Ovary (tissue), 10 donors: ENCODE measurements at places on chromosomes 2 and 18. TPM values are rescaled to one million over a fixed set of nuclear protein-coding genes. Genes with fewer than 3 reads are reported as not detected.
A peak's percentile ranks its signal among the peaks of the same experiment; 100 is the strongest.

- DNase-seq: no peak
Measured at GRCh38 chr2:197416268-197416667, 18.6 kb downstream of the SF3B1 start.

DNA sequence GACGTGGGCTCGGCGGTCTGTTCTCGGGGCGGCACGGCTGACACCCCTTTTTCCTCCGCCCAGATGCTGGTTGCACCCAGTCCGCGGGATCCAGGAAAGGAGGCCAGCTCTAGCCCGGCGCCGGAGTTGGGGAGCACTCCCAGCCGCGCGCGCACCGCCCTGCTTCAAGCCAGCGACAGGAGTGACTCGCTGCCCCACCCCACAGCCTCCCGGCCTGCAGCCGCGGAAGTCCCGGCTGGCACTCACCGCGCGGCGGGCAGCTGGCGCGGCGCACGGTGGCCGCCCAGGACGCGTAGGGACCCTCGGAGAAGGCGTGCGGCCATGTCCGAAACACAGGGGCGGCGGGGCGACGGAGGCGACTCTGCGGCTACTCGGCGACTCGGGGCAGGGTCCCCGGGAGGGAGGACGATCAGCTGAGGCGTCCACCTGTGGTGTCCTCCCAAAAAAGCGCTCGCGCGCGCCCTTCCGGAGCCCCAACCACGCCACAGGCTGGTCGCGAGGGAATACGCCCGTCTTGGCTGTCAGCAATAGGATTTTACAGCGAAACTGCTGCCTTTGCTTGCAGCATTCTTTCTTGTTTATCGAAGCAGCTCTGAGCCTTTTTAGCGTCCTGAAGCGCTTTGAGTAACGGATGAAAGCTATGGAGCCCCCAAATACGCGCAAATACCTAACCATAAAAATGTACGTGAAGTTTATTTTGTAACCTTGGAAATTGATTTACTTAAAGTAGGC, at the start of gene ACADL:
Gene ACADL (minus strand): TSS at position 507 of the 732 bp plus-strand sequence. CDS start 184 bp downstream, at position 323.
- DNase-seq: peak; percentile 67

- DNase-seq: no peak
Measured at GRCh38 chr2:170488807-170489206, 226.3 kb upstream of the SP5 start.

DNA sequence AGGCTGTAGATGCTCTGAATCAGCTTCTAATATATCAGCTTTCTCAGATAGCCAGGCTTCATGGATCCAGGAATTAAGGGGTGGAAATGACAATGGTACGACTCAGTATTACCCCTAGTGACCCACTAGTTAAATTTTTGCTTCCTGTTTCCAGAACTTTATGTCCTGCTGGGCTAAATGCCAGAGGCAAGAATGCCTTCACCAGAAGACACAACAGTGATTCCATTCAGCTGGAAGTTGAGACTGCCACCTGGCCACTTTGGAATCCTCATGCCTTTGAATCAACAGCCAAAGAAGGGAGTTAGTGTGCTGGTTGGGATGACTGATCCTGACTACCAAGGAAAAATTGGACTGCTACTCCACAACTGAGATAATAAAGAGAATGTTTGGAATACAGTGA, 239.1 kb downstream of the ASXL3 start:
- no peak for DNase-seq

GRCh38 chr2:239157771-239158170, 243.0 kb downstream of the HDAC4 start:
- peak; percentile 18 for DNase-seq

DNA sequence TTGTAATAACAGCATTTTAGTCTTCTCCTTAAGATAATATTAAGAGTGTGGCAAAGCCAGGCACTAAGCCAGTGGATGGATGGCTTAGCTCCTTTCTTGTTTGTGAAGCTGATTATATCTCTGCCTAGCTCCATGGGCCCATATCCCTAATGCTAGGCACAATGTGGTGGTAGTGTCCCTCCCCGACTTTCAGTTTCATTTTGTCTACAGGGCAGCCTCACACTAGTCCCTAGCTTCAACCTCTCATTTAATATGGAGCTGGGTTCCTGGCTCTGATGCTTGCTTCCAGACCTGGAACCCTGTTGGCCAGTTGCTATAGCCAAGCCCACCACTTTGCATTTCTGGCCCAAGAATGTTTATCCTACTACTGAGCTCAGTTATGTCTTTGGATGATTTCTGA, 437.0 kb upstream of the MEIS1 start:
- no peak for DNase-seq

GRCh38 chr2:12883906-12884305, 167.2 kb downstream of the TRIB2 start:
- DNase-seq: no peak

The RTP5 gene
- polyA plus RNA-seq: not detected

The LIMS4 gene
- polyA plus RNA-seq: 11.3 TPM

GRCh38 chr2:46657042-46657504, 177.7 kb downstream of the TMEM247 start:
- peak; percentile 69 for DNase-seq

DNA sequence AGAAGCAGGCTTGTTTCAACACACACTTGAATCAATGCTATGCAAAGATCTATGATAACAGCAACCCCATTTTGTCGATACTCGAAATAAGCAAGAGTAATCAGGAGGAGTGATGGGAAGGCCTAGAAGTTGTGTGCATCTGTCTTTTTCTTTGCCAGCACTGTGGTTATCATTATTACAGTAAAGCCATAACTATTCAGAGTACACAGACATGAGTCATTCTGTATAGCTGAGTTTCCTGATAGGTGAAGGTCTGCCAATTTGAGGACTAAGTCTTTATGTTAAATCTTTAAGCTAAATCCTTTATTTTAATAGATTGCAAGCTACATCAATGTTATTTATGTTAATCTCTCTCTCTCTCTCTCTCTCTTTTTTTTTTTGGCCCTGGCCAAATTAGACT, 1344.4 kb upstream of the CELF4 start:
- DNase-seq: no peak

DNA sequence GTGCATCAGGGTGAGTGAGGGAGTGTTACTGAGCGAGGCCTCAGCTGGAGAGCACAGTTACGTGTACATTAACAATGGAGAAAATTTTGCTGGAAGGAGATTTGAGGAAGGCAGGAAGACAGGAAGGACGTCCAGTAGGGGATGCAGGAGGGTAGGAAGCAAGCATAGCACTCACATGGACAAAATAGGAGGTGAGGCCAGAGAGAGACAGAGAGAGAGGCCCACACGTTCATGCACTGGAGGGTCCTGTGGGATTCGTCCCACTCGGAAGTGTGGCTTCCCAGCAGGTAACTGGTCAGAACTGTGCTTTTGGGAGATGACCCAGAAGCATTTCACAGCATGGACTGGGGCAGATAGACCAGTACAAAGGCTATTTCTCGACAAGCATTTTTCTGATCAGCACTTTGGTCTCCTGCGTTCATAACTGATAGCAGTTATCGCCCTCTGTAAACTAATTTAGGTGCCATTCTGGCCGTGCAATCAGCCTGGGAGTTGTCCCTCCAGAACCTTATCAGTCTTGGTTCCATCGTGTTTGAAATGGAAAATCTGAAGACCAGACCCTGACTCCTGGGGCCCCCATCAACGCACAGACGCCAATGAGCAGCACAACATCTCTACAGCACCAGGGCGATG, 5.7 kb downstream of the LCT start:
- no peak for DNase-seq

- DNase-seq: no peak
Measured at GRCh38 chr2:98835831-98836385, 100.1 kb downstream of the CRACDL start.
